ENCODE measurements at places on chromosomes 1 and 21. TPM values are rescaled to one million over a fixed set of nuclear protein-coding genes. Genes with fewer than 3 reads are reported as not detected.

OR10Z1 gene
- not detected for total RNA-seq

CD52 gene
- total RNA-seq: not detected

RNF11 gene
- 113 TPM for total RNA-seq

PEX14 gene
- 25.2 TPM for total RNA-seq

RIPK4 gene
- 28.0 TPM for total RNA-seq

FNDC5 gene
- total RNA-seq: not detected

NHLH1 gene
- 0.07 TPM for total RNA-seq

OSBPL9 gene
- total RNA-seq: 76.9 TPM

IL19 gene
- total RNA-seq: not detected

PTGER3 gene
- under 0.01 TPM for total RNA-seq

SYT6 gene
- not detected for total RNA-seq

SLC6A17 gene
- total RNA-seq: under 0.01 TPM

EXOSC10 gene
- total RNA-seq: 33.5 TPM

GBP7 gene
- not detected for total RNA-seq

IFI44 gene
- 5.2 TPM for total RNA-seq

CYP4B1 gene
- total RNA-seq: 9.0 TPM

LORICRIN gene
- total RNA-seq: not detected

PTPN7 gene
- not detected for total RNA-seq

RCAN1 gene
- 96.4 TPM for total RNA-seq

Data from nasal cavity respiratory epithelium epithelial cell of viscerocranial mucosa (primary cell).